ENCODE measurements at places on chromosomes 3 and 15.
A peak's percentile ranks its signal among the peaks of the same experiment; 100 is the strongest.

- peak; percentile 52 for DNase-seq
These were observed 25.2 kb downstream of the CD200 start for GRCh38 chr3:112357930-112358780.

GRCh38 chr3:143363276-143363675 is 243.7 kb downstream of the CHST2 start:
- no peak for DNase-seq

DNA sequence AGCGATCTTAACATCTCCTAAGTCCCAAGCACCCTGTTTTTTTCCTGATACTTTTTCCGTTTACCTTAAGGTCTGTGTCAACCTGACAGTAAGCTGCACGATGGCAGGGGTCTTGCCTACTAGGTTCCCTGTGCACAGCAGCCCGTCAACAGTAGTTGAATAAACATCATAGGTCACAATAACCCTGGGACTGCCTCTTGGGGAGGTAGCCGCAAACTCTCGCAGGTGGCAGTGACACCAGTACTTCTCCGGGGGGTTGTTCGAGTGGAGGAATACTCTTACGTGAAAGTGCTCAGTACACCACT is 365 bp upstream of the PDCD6IP start:
- no peak for DNase-seq

- DNase-seq: no peak
These were observed 13.4 kb upstream of the MAGEF1 start for GRCh38 chr3:184725176-184725719.

DNA sequence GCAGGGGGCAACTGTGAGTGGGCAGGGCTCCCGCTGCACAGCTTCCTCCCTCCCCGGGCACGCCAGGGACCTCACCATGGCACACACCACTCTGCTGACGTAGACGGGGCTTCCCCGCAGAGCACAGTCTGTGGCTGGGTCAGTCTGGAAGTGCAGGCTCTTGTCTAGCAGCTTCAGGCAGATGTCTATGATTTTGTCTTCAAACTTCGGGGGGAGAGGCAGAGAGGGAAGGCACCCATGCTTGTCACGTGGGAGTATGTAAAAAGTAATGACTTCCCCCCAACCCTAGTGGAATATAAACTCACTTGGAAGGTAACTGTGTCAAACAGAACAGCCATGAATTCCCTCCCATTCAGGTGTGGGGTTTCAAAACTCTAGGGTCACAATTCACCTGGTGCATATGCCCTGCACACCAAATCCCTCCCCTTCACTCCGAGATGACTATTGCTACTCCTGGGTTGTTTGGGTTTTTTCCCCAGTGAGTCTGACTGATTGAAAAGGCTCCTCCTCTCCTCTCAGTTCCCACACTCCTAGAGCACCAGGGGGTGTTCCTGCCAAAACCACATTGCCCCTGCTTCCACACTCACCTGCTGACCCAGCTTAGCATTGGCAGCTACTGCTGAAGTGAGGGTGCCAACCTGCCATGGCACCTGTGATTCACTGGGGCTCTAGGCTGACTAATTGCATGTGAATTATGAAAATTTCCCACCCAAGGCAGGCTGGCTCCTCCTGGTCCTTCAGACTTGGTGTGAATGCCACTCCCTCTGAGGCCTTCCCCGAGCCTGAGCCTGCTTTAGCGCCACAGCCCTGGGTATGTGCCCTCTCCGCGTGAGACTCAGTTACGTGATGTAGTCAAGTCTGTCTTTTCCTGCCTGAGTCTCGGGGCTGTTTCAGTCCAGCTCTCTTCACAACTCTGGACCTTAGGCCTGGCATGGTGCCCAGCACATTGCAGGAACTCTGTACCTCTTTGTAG is 13.0 kb downstream of the TGM5 start:
- DNase-seq: no peak

GRCh38 chr15:92600856-92601255 is 54.7 kb downstream of the FAM174B start:
- no peak for DNase-seq

GRCh38 chr3:28547677-28548076 is 199.1 kb upstream of the AZI2 start:
- DNase-seq: no peak

DNA sequence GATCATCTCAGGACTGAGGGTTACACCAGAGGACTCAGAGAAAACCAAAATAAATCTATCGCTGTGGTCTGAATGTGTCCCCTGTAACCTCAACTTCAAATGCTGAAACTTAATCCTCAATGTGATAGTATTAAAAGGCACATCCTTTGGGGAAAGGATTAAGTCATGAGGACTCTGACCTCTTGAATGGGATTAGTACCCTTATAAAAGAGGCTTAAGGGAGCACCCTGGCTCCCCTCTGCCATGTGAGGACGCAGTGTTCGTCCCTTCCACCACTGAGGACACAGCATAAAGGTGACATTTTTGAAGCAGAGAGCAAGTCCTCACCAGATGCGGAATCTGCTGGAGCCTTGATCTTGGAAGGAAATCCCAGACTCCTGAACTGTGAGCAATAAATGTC is 39.5 kb downstream of the SRPRB start:
- DNase-seq: no peak

DNA sequence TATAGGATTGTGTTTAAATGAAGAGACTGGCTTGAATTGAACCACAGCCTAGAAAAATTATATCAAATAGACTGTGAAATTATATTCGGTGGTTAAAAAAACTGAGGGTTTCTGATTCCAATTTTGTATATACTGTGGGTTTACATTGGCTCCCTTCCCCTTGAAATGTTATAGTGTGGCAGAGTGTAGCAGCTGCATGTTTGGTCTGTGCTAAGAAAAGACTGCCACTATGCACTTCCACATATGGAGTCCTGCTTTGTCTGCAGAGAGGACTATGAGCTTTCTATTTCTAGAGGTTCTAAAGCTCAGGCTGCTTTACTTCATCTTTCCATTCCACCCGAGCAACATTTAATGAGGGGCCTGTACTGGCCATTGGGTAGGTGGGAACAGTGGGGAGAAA is 112.3 kb downstream of the P3H2 start:
- DNase-seq: peak; percentile 41

GRCh38 chr3:102053375-102053989 is 204.2 kb downstream of the NFKBIZ start:
- no peak for DNase-seq

DNA sequence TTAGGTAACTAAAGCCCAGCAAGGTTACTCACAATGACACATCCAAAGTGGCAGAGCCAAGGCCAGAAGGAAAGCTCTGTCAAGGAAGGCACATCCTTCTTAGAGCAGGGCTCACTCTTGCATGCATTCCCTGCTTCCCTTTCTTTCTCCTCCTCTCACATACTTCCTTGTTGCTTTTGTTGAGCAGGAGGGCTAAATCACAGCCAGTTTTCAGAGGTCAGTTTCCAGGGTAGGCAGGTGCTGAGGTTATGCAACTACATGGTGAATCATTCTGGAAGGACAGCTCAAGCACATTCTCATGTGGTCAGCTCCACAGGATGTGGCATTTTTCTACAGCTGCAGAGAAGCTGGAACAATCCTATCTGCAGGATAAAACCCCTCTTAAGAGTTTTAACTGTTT is 275.6 kb downstream of the ZNF621 start:
- DNase-seq: no peak

GRCh38 chr15:51759557-51760070 is 8.2 kb downstream of the TMOD2 start:
- DNase-seq: peak; percentile 58

- DNase-seq: no peak
These were observed 4.2 kb upstream of the CCR2 start for GRCh38 chr3:46349484-46350261.

DNA sequence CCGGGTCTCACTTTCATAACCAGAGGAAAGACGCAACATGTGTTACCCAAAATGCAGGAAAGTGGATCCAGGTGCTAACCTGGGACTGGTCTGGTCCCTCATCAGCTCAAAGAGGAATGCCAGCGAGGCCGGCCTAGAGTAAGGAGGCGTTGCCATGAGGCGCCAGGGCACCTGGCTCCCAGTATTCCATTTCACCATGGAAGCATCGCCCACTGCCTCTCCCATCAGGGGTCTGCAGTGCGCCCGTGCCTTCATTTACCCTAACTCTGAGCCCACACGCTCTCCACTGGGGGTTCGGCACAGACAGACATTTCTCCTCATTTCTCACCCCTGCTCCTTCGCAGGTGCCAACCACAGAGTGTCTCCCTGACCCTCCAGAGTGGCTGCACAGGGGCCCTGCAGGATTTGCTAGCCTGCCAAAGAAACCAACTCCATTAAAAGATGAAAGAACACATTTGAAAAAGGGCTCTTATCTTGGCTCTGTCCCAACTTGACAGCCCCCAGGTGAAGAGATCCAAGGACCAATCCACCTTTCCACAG is 61.5 kb downstream of the ABTB1 start:
- DNase-seq: no peak

- DNase-seq: no peak
These were observed 57.1 kb upstream of the FXR1 start for GRCh38 chr3:180855364-180855763.

- DNase-seq: no peak
These were observed 37.8 kb upstream of the IL20RB start for GRCh38 chr3:136919799-136920580.

DNA sequence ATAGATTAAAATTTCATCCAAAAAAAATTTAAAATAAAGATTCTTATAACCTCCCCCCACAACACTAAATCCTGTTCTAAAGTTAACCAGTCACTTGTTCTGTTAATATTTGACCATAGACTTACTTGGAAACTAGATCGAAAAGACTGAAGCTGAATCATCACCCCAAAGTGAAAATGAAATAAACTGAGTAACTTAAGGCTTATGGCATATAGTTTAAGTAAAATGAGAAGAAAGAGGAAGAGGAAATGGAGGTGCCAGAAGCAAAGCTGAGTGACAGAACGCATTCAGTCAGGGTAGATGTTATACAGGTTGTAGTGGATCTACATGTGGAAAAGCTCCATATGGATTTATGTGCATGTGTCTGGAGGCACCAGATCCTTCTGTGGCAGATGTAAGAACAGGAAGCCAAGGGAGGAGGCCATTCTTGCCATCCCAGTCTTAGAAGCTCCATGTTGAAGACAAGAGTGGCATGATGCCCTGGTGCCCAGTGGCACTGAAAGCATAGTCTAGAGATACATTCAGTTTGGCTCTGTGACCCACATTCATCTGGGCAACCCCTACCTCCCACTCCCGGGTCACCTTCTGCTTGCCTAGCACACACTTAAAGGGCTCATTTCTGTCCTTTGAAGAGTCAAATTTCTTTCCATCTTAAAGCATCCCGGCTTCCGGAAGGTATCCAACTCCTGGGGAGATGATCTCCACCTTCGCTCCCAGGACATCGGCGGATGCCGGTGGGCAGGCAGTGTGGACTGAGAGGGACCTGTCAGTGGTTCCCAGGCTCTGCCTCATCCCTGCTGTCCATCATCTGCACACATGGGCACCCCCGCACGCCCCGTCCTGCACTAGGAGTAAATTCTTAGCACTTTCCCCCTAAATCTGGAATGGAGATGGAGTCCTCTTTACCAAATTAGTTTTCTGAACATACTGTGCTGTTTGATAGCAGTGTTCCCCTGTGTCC is 90.8 kb downstream of the NEO1 start:
- DNase-seq: no peak

GRCh38 chr15:65927545-65927944 is 58.3 kb downstream of the RAB11A start:
- no peak for DNase-seq

DNA sequence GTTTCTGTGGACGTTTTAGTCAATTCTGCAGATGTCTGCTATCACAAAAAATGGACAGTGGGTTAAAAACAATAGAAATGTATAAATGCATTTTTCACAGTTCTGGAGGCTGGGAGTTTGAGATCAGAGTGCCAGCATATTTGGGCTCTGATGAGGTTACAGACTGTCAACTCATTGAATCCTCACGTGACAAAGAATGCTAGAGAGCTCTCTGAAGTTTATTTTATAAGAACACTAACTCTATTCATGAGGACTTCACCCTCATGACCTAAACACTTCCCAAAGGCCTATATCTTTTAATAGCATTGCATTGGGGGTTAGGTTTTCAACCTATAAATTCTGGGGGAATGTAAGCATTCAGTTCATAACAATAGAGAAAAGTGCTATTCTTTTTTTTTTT is 182.6 kb upstream of the SLITRK3 start:
- DNase-seq: no peak

GRCh38 chr15:54815556-54815955 is 381.2 kb downstream of the RSL24D1 start:
- no peak for DNase-seq

- DNase-seq: no peak
These were observed 480.3 kb downstream of the FGF12 start for GRCh38 chr3:192246847-192247559.

- DNase-seq: peak; percentile 84
These were observed 588 bp downstream of the MAPK6 start for GRCh38 chr15:52019394-52020220.

- DNase-seq: no peak
These were observed 510.5 kb downstream of the FOXP1 start for GRCh38 chr3:71072986-71073385.

- no peak for DNase-seq
These were observed 482.3 kb upstream of the NECTIN3 start for GRCh38 chr3:110589341-110589740.

GRCh38 chr15:78663703-78664102 is 22.7 kb upstream of the CHRNB4 start:
- DNase-seq: no peak

- DNase-seq: no peak
These were observed 102.8 kb downstream of the STRIT1 start for GRCh38 chr3:155190691-155191090.

DNA sequence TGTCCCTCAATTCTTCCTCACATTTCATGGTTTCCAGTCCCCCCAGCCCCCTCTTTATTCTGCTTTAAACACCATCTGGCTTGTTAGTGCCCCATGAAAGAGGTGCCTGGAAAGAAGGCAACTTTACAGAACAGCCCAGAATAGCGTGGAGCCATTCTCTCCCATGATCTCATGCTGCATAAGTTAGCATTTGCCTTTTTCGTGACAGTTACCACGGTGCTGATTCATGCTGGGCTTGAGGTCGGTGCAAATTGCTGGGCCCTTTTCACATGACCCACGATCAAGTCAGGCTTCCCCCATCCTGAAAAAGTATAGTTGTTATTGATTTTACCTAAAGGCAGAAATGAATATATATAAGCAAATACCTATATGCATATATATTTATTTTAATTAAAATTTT is 29.6 kb downstream of the SQOR start:
- DNase-seq: no peak

DNA sequence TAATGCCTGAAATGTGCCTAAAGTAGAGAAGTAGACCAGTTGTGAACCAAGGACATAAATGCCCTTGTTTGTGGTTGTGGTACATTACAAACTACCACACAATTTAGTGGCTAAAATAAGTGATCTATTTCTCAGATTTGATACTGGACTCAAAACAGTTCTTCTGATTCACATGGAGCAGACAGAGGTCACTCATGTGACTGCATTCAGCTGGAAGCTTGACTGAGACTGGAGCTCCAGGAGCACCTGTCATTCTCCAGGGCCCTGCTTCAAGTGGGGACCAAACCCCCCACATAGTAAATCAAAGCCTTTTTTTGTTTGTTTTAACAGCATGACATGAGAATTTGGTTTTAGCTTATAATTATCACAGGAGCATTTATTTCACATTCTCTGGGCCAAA is 301.2 kb downstream of the OXSM start:
- DNase-seq: no peak

- no peak for DNase-seq
These were observed 99.4 kb upstream of the LPP start for GRCh38 chr3:188054541-188054940.

GRCh38 chr3:151198849-151199248 is 4.2 kb downstream of the GPR171 start:
- no peak for DNase-seq

- no peak for DNase-seq
These were observed 138.7 kb upstream of the CBLB start for GRCh38 chr3:106007512-106007911.

All from right hindlimb (tissue), 1 donor.